CD4-positive, alpha-beta memory T cell (primary cell): ENCODE measurements at places on chromosomes 1 and 21. TPM values are rescaled to one million over a fixed set of nuclear protein-coding genes. Genes with fewer than 3 reads are reported as not detected.

DNA sequence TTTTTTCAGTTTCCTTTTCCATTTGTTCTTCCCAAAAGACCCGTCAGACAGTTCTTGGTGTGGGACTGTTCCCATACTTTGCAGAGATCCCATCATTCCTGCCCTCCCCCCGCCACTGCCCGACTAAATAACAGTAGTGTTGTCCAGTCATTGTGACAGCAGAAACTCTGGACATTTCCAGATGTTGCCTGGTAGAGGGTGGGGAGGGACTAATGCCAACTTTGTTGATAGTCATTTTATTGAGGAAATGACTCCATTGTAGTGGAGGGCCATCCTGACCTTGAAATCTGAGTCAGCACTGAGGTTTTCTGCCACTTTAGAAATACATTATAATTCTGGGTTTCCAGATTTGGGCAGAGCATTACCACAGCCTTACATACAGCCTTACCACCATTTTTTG, 85.4 kb downstream of the CEP350 start:
- H3K27me3 ChIP-seq: no peaks in the 10 kb centered on the region
- H3K4me1 ChIP-seq: no peaks in the 10 kb centered on the region
- no peak for DNase-seq
- peaks cover 36% of the 10 kb centered on the region for H3K36me3 ChIP-seq
- no peak overlapping the region for H3K4me3 ChIP-seq
- H3K27ac ChIP-seq: no peak overlapping the region

DNA sequence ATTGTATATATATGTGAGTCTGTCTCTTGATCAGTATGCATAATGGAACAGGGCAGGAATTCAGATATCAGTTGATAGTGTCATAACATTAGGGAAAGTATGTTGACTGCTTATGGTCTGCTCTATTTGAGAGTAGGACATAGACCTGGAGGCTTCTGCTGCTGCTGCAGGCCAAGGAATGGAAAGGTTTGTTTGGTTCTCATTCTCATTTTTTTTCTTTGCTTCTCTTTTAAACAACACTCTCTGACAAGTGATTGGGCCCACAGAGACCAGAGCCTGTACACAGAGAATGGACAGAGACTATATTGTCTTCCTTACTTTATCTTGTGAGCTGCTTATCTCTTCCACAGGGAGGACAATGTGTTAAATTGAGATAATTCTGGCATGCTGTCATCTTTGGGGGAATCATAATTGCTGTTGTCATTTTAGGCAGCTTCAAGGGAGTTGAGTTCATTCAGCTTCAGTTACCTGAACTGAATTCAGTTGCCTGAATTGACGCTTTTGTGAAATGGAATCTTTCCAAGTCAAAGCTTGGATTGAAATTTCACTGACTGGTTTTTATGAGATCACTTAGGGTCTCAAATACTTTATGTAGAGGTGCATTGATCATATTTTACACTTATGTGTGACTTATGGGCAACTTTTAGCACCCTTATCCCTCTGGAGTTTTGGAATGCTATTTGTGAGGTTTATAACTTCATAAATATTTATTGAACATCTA, 16.9 kb downstream of the CAP1 start:
- no peaks in the 10 kb centered on the region for H3K27me3 ChIP-seq
- peak overlapping the region; percentile 63 for H3K27ac ChIP-seq
- peaks cover 33% of the 10 kb centered on the region for H3K36me3 ChIP-seq

FAM78B gene
- total RNA-seq: 0.32 TPM

AGO1 gene
- 26.5 TPM for total RNA-seq

DDAH1 gene
- not detected for total RNA-seq

PLA2G2C gene
- total RNA-seq: not detected

RBM15 gene
- total RNA-seq: 47.7 TPM

RABIF gene
- 18.7 TPM for total RNA-seq

ATP1A4 gene
- not detected for total RNA-seq

LRRC8B gene
- 15.6 TPM for total RNA-seq
